ENCODE measurements at places on chromosomes 5 and 9.
A peak's percentile ranks its signal among the peaks of the same experiment; 100 is the strongest.

- no peak for DNase-seq
Observed at GRCh38 chr9:129696944-129697655, 31.7 kb downstream of the PRRX2 start.

GRCh38 chr5:34053133-34053532 lies 10.1 kb upstream of the C1QTNF3 start:
- DNase-seq = peak; percentile 64

- no peak for DNase-seq
Observed at GRCh38 chr9:120202856-120203654, 376.9 kb downstream of the CDK5RAP2 start.

GRCh38 chr5:65978251-65978650 lies 51.9 kb downstream of the ERBIN start:
- DNase-seq = no peak

DNA sequence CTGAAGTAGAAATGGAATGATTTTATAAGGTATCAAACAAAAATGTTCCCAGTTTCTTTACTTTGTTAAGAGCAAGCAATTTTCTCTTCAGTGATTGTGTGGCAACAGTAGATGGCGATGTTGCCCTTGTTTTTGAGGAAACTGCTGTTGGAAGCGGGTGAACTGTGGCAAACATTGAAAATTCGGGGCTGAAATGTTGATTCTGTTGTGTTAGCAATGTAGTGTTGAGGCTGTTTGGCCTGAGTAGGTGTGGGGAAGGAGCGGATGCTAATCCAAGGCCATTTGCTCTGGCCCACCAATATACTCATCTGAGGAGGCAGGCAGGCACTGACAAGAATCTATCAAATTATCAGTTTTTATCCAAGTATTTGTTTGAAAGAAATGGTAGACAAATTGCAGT lies 129.8 kb downstream of the SLC12A2 start:
- DNase-seq = peak; percentile 24

GRCh38 chr5:118552146-118552545 lies 436.2 kb downstream of the DTWD2 start:
- no peak for DNase-seq

GRCh38 chr5:88845081-88845697 lies 37.8 kb downstream of the MEF2C start:
- DNase-seq = no peak

- DNase-seq = no peak
Observed at GRCh38 chr9:82191082-82191770, 202.7 kb downstream of the SPATA31D1 start.

- DNase-seq = peak; percentile 97
Observed at GRCh38 chr5:38607396-38607795, 51.0 kb upstream of the LIFR start.

DNA sequence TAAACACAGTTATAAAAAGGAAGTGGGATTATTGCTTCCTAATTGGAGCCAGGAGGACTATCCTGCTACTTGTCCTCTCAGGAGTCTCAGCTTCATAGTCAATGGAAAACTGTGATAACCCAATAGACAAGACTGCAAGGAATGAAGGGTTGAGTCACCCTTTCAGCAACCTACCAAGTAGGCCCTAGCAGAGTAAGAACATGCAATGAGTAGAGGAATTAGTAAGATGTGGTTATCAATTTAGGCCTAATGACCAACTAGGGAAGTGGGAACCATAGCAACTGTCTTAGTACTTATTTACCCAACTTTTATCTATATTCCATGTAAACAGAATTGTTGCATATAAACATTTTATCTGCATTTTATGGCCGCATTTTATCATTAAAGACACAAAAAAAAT lies 310.1 kb downstream of the RFX3 start:
- no peak for DNase-seq

- peak; percentile 52 for DNase-seq
Observed at GRCh38 chr5:172886476-172886875, 52.4 kb downstream of the ERGIC1 start.

DNA sequence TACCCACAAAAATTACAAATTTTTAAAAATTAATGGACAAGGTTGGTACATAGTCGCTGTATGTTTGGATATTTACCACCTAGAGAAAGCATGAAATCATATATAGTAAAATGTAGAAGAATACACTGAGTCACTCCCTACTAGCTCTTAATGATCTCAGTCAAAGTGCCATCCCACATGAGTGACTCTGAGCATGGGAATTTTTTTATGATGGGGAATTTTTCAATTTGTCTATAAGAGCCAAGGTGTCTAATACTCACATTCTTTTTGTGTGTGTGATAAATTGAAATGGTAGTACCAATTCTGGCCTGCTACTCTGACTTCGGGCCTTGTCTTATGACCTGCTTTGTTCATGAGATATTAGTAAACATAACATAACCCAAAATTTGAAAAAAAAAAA lies 483.2 kb downstream of the CDH10 start:
- DNase-seq = peak; percentile 36

DNA sequence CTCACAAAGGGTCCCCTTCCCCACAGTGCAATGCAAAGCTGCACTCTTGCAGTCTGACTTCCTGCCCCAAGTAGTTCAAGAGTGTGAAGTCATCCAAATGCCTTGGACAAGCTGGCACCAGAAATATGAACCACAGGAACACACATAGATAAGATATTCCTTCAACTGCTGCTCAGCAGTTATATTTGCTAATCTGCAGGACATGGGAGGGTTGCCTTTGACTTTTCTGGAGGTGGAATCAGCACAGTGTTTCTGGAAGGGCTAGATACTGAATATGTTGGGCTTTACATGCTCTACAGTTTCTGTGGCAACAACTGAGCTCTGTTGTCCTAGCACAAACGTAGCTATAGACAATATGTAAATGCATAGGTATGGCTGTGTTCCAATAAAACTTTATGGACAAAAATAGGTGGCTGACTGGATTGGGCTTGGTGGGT lies 96.7 kb upstream of the PCA3 start:
- DNase-seq = peak; percentile 97

- DNase-seq = no peak
Observed at GRCh38 chr9:16307626-16308195, 562.8 kb downstream of the BNC2 start.

- peak; percentile 45 for DNase-seq
Observed at GRCh38 chr5:122366501-122366900, 54.5 kb downstream of the SNCAIP start.

DNA sequence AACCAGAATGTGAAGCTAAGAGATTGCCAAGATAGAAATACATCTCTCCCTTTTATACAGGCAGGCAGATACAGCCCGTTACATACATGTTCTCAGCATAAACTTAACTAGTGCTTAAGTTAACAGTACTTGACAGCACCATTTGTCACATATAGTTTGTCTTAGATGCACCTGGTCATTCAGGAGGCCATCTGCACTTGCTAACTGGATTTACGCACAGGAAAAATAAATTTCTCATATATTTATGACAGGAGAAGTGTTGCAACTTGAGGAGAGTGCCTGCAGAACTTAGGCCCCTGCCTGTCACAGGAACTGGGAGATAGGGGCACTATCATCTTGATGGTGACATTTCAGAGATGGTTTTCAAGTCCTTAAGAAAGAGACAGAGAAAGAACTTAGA lies 1462.1 kb upstream of the CDH9 start:
- DNase-seq = no peak

DNA sequence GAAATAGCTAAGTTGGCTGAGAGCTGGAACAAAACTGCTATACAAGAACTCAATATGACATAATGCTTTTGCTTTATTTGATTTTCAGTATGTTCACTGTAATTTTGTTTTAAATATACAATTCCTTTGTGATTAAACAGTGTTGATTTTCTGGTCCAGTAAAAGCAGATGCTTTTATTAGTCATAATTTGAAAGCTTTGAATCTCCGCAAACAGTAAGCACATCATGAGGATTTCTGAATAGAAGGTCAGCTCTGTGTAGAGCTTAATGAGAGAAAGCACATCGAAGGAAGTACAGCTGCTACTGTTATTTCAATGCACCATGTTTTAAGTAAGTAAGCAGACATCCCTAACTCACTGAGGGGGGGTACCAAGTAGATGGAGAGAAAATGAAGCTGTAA lies 701.3 kb upstream of the ACO1 start:
- no peak for DNase-seq

GRCh38 chr5:134090522-134090921 lies 24.0 kb upstream of the TCF7 start:
- no peak for DNase-seq

- no peak for DNase-seq
Observed at GRCh38 chr5:6885581-6885980, 172.3 kb downstream of the TENT4A start.

DNA sequence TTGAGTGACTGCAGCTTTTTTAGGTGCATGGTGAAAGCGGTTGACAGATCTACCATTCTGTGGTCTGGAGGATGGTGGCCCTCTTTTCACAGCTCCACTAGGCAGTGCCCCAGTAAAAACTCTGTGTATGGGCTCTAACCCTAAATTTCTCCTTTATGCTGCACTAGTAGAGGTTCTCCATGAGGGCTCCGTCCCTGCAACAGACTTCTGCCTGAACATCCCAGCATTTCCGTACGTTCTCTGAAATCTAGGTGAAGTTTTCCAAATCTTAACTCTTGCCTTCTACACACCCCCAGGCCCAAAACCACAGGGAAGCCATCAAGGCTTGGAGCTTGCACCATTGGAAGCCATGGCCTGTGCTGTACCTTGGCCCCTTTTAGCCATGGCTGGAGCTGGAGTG lies 1898.1 kb upstream of the NUDT12 start:
- no peak for DNase-seq
